ENCODE measurements at places on chromosomes 6 and 20.

DNA sequence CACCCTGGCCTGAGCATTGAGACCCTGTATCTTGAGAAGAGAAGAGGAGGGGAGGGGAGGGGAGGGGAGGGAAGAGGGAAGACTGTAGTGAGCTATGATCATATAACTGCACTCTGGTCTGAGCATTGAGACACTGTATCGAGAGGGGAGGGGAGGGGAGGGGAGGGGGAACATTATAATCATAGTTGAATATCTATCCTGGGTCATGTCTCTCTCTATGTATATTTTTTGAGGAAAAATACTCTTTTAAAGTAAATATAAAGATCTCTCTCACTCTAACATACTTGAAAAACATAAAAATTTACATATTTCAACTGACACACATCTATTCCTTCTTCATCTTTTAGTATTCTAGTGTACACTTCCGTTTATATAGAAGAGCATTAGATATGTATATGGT, 431.0 kb downstream of the CDKAL1 start:
- DNase-seq, result no peak

DNA sequence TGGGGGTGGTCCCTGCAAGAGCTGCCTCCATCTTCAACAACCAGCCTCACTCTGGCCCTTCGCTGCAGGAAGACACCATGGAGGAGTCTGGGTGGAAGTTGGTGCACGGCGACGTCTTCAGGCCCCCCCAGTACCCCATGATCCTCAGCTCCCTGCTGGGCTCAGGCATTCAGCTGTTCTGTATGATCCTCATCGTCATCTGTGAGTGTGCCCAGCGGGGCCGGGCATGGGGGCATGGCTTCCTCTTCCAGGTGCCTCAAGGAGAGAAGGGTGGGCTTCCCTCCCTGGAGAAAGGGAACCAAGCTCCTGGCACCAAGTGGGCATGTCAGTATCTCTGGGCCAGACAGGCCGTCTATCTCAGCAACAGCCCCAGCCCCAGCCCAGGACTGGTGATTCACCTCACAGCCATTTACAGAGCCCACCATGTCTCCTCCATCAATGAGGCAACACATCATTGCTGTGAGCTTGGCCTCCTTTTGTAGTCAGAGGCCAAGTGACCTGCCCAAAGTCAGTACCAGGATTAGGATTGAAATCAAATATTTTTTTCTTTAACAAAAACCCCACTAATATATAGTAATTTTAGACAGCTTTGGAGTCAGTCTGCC, 40.2 kb downstream of the TM9SF4 start:
- DNase-seq, result no peak

DNA sequence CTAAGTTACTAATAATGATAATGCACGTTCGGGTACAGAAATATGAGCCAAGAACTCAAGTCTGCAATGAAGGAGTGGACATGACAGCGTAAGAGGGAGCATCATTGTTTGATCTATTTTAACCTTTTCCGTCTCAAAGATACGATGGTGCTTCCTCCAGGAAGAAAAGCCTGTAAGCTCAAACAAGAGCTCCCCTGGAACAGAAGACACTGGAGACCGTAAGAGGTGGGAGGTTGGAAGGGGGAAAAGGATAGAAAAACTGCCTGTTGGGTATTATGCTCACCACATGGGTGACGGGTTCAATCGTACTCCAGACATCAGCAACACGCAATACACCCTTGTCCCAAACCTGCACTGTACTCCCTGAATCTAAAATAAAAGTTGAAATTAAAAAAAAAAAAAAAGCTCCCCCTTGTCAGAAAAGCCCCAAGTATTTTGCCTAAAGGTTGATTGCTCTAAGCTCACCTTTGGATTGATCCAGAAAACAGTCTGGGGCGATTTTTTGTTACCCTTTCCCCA, 180.5 kb downstream of the TRIM27 start:
- DNase-seq, result no peak

DNA sequence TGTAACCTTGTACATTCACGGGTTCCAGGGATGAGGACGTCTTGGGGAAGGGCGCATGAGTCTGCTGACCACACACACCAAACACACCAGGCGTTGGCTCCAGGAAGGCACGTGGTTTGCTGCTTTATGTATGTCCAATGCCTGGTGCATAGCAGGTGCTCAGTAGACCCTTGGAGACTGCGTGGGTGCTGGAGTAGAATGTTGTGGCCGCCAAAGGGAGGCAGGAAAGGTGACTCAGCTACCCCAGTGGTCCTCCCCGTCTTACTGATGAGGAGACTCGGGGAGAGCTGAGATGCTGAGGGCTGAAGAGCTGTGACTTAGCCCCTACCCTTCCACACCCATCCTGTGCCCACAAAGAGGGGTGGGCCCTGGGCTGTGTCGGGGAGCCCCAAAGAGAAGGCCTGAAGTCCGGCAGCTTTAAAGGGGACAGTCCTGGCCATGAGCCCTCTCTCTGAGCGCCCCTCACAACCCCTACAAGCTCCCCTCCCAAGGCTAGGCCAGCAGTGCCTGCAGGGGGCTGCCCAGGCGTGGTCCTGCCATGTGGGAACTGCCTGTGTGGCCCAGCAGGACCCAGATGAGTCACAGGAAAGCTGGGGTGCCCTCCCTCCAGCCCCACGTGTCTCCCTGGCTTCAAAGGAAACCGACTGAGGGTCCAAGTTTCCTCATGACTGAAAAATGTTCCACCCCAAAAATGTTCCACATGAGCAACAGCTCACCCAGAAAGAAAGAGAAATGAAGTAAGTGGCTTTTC, 28.0 kb upstream of the PTGIS start:
- no peak for DNase-seq

DNA sequence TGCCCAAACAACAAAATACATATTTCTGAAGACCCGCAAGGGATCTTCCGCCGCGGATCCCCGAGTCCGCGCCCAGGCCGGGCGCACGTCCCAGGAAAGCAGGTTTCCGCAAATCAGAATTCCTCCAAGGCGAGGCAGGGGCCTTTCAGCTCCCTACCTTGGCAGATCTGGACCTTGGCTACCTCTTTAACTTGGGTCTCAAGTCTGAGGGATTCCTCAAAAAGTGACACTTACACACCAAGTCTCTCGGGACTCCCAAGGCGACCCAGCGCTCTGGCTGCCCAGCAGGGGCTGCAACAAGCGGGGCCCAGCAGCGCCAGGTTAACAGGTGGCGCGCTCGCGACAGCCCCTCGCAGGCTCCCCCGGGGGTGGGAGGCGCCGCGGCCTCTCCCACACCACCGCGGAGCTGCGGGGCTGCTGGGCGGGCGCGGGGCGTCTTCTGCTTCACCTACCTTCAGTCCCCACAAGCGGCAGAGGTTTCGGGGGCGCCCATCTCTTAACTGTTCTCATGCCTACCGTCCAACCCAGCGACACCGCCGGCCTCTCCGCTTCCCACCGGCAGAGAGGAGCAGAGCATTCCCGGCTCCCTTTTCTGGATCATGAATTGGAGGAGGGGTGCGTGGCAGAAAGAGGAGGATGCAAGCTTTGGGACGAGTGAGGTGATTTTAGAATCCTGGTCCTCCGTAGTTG, 414 bp downstream of the SIM1 start:
- no peak for DNase-seq

DNA sequence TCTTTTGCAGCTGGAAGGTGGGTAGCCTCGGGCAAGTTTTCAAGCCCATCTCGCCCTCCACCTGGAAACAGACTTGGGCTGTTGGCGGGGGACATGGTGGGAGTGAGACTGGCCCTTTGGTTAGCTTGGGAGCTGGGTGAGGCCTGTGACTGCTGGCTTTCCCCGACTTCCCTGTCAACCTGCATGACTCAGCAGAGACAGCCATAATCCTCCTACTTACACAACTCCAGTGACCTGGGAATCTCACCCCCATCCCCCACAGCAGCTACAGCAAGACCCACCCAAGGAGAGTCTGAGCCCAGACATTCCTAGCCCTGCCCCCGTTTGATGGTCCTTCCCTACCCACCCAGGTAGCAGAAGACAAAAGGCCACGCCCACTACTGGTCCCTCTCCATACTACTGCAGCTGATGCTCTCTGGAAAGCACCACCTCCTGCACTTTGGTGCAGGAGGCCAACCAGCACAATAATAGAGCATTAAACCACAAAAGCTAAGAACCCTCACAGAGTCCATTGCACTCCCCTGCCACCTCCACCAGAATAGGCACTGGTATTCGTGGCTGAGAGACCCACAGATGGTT, 188.4 kb downstream of the TRDN start:
- no peak for DNase-seq

- no peak for DNase-seq
Observed at GRCh38 chr6:1468126-1468525, 78.8 kb downstream of the FOXF2 start.

- no peak for DNase-seq
Observed at GRCh38 chr20:55888685-55889084, 116.6 kb downstream of the CBLN4 start.

GRCh38 chr6:165047952-165048351, 261.5 kb downstream of the C6orf118 start:
- DNase-seq, result no peak

- no peak for DNase-seq
Observed at GRCh38 chr6:31049518-31049917, 39.2 kb downstream of the MUC22 start.

GRCh38 chr6:70849348-70850069, 107.4 kb downstream of the B3GAT2 start:
- DNase-seq, result no peak

- no peak for DNase-seq
Observed at GRCh38 chr20:634148-634925, 18.7 kb downstream of the SRXN1 start.

DNA sequence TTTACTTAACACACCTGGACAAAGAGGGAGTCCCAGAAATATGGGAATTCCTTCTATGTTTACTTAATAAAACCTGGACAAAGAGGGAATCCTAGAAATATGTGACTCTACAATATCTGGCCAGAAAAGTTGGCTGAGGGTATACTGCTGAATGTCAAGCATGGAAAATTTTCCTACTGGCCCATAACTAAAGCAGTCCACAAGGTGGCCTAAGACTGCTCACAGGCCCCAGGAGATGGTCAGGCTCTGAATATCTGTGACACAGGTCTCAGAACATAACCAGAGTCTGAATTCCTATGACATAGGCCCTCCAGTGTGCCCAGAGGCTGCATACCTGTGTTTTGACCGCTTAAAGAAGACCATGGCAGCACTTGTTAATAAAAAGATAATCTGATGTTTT, 578.2 kb upstream of the NRSN1 start:
- DNase-seq, result no peak
